ENCODE measurements at places on chromosomes 1 and 21.

GRCh38 chr1:151011154-151011850, 3.1 kb downstream of the PRUNE1 start:
- H3K27ac ChIP-seq, result no peak overlapping the region
- H3K4me1 ChIP-seq, result peaks cover 18% of the 10 kb centered on the region
- peaks cover 17% of the 10 kb centered on the region for H3K36me3 ChIP-seq
- no peaks in the 10 kb centered on the region for H3K27me3 ChIP-seq
- no peak for ATAC-seq

DNA sequence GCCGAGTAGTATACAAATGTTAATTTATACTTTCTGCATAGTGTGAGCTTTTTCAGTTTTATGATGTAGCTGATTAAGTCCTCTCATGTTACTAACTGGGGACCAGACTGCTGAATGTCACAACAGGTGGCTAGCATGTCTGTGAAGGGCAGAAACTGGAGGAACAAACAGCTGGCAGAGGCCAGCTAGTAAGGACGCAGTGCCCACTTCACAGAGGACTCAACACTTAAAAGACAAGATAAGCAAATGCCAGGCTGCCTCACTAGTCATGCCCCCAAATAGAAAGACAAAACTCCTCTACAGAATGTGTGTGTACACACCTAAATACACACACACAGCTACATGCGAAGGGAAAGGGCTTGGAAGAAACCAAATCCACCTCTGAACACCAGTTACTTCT, 73.8 kb upstream of the ZNF678 start:
- no peak overlapping the region for H3K27ac ChIP-seq
- ATAC-seq, result no peak
- H3K27me3 ChIP-seq, result no peaks in the 10 kb centered on the region
- H3K36me3 ChIP-seq, result no peaks in the 10 kb centered on the region
- H3K4me3 ChIP-seq, result no peak overlapping the region

DNA sequence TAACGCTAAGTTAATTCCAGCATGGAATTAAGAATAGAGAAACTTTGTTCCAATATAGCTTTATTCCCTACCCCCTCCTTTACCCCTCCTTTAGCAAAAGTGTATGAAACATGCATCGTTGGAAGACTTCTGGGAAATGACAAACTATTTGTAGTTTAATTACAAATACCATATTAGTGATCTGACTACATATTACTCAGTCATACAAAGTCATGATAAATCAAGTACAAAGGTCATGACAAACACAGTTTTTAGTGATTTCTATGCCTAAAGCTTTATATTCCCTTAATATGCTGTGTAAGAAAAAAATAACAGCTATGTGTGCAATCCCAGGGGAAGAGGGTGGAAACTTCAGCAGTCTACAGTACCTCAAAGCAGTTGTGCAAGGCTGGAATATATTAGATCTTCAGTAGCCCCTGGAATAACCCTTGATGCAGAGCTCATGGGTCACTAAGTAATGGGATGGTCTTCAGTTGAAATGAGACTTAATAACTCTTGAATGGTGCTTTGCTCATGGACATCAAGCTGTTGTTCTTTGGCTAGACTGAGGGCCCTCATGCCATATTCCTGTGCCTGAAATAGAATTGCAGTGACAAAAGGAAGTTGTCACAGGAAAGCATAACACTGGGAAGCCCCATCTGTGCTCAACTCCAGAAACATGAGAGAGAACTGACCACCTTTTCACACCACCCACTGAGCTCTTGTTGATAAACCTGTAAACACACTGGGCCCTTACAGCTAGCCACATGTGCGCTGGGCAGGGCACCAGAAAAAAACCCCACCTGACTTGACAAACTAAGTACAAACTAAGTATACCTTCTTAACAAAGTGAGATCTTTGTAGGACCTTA, 25.3 kb downstream of the ZMYND12 start:
- no peaks in the 10 kb centered on the region for H3K4me1 ChIP-seq
- no peaks in the 10 kb centered on the region for H3K36me3 ChIP-seq
- ATAC-seq, result no peak
- no peak overlapping the region for H3K27ac ChIP-seq
- no peak overlapping the region for H3K4me3 ChIP-seq

DNA sequence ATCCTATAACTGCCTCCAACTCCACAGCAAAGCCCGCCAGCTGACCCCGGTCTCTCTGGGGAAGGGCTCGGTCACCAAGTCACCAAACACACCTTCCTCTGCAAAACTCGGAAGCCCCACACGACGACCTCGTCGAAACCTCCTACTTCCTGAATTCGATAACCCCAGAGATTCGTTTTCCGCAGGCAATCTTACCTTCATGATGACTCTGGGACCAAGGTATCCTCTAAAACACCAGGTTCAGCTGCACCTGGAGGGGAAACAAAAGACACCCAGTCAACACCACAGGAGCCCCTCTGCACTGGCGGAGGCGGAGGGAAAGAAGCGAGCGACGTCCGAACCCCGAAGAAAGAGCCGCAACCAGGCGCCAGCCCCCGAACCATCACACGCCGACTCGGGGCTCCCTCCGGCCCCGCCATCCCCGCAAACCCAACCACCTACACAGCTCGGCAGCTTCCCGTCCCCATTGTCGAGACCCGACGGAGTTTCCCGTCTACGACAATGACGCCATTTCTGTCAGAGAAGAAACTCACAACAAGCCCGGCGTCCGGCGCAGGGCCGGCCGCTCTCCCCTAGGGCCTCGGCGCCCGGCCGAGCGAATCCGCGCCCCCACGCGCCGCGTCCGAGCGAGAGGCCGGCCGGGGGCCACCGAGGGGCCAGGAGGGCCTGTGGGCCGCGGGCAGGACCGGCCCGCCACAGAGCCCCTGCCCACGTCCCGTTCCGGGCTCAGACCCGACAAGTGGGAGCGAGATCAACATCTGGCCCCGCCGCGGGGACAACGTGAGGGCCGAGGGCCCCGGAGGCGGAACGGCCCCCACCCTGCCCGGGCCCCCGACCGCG, 1.0 kb downstream of the ARID4B start:
- peaks cover 17% of the 10 kb centered on the region for H3K4me1 ChIP-seq
- H3K27ac ChIP-seq, result peak overlapping the region; percentile 98
- no peaks in the 10 kb centered on the region for H3K27me3 ChIP-seq
- H3K4me3 ChIP-seq, result no peak overlapping the region

GRCh38 chr1:186682736-186683135, 2.5 kb upstream of the PTGS2 start:
- H3K4me1 ChIP-seq, result peaks cover 4% of the 10 kb centered on the region
- H3K27me3 ChIP-seq, result peaks cover 55% of the 10 kb centered on the region
- H3K27ac ChIP-seq, result no peak overlapping the region
- no peak overlapping the region for H3K4me3 ChIP-seq
- no peak for ATAC-seq

DNA sequence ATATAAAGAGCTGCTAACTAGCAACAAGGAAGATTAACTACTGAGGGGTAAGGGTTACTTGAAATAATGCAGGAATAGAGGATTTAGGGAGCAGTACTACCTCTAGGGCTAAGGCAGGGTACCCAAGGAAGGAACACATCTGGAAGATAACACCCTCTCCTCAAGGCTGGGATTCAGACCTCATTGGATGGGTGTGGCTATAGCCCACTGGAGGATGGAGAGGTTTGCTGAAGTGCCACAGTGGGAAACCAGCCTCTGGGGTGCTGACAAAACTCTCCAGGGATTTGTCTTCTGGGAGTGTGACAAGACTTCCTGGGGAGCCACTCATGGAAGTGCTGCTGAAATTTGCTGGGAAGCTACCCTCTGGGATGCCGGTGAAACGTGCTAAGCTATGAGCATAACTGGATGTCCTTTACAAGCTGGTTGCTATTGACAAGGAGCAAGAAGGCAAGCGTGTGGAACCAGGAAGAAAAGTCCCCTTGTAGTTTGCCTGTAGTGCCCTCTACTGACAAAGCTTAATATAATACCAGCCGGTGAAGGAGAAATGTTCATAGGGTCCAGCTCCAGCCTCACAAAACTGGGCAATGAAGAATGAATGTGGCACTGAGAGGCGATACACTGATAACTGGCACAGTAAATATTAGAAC, 122.8 kb upstream of the USP24 start:
- H3K4me1 ChIP-seq, result peaks cover 8% of the 10 kb centered on the region
- H3K4me3 ChIP-seq, result no peak overlapping the region
- peak; percentile 59 for ATAC-seq
- no peaks in the 10 kb centered on the region for H3K27me3 ChIP-seq
- H3K27ac ChIP-seq, result peak overlapping the region; percentile 28

GRCh38 chr1:195195423-195196057, 1412.7 kb downstream of the KCNT2 start:
- H3K4me1 ChIP-seq, result peaks cover 18% of the 10 kb centered on the region
- peak overlapping the region; percentile 65 for H3K27ac ChIP-seq
- peak overlapping the region; percentile 52 for H3K4me3 ChIP-seq
- ATAC-seq, result peak; percentile 94

DNA sequence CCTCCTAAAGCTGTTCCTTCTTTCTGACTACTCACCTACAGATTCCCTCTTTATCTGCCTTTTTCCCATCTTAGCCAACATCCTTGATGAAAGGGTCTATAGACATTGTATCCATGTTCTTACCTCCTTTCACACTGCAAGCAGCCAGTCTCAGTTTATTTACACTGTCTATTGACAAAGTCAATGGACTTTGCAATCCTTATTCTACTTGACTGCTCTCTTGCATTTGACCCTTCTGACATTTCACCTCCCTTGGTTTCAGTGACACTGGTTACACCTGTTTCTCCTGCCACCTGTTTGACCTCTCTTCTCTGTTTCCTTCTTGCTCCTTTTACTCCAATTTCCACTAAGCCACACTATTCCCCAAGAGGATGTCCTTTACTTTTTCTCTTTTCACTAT, 224.0 kb upstream of the SNX7 start:
- no peak for ATAC-seq
- no peaks in the 10 kb centered on the region for H3K4me1 ChIP-seq
- peaks cover 10% of the 10 kb centered on the region for H3K27me3 ChIP-seq

GRCh38 chr1:10968411-10968826, 44.0 kb upstream of the TARDBP start:
- ATAC-seq, result no peak
- H3K27ac ChIP-seq, result no peak overlapping the region
- no peak overlapping the region for H3K4me3 ChIP-seq
- no peaks in the 10 kb centered on the region for H3K36me3 ChIP-seq
- H3K27me3 ChIP-seq, result peaks cover 23% of the 10 kb centered on the region

GRCh38 chr1:230543085-230543484, 99.2 kb upstream of the COG2 start:
- no peaks in the 10 kb centered on the region for H3K4me1 ChIP-seq
- H3K27ac ChIP-seq, result no peak overlapping the region
- H3K36me3 ChIP-seq, result no peaks in the 10 kb centered on the region
- no peak overlapping the region for H3K4me3 ChIP-seq
- no peak for ATAC-seq

- peaks cover 7% of the 10 kb centered on the region for H3K4me1 ChIP-seq
- H3K36me3 ChIP-seq, result no peaks in the 10 kb centered on the region
- H3K27me3 ChIP-seq, result no peaks in the 10 kb centered on the region
- no peak for ATAC-seq
- H3K4me3 ChIP-seq, result no peak overlapping the region
These were observed 23.3 kb upstream of the CD55 start for GRCh38 chr1:207298186-207298585.

- H3K27me3 ChIP-seq, result no peaks in the 10 kb centered on the region
- H3K36me3 ChIP-seq, result no peaks in the 10 kb centered on the region
- peaks cover 37% of the 10 kb centered on the region for H3K4me1 ChIP-seq
These were observed 53.8 kb downstream of the IER5 start for GRCh38 chr1:181142096-181142958.

DNA sequence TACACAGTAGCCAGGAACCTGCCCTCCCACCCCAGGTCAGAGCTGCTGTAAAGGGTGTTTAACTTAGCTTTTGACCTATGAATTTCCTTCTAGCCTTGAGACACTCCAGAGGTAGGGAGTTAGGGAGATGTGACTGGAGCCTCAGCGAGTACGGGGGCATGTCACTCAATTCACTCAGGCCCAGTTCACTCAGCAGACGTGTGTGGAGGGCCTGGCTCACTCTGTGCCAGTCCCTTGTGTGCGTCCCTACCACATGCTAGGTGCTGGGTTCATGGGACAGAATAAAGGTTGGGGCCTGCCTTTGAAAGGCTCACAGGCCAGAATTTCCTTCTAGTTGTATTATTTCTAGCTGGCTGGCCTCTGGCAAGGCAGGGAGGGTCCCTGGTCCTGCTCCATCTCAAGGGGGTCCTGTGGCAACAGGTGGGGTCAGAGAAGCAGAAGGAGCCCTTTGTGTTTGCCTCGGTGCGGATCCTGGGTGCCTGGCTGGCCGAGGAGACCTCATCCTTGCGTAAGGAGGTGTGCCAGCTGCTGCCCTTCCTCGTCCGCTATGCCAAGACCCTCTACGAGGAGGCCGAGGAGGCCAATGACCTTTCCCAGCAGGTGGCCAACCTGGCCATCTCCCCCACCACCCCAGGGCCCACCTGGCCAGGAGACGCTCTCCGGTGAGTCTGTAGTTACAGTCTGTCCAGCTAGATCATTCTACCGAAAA, 4.5 kb downstream of the NCDN start:
- peak overlapping the region; percentile 43 for H3K4me3 ChIP-seq
- no peaks in the 10 kb centered on the region for H3K27me3 ChIP-seq
- peak overlapping the region; percentile 50 for H3K27ac ChIP-seq
- peaks cover 30% of the 10 kb centered on the region for H3K4me1 ChIP-seq

DNA sequence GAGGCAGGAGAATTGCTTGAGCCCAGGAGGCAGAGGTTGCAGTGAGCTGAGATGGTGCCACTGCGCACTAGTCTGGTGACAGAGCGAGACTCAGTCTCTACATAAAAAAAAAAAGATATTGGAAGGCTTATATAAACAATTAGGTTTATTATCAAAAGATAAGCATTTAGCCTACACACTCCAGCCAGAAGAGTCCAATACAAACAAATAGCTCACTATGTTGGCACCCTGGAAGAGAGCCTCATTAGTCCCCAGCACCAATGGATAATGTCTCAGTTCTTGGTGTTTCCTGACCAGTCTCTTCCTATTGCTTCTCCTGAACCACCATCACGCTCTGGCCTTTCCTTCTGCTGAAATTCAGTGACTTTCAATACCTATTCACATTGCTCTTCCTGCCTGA, 48.6 kb upstream of the ATP1A1 start:
- no peaks in the 10 kb centered on the region for H3K27me3 ChIP-seq
- peaks cover 47% of the 10 kb centered on the region for H3K4me1 ChIP-seq
- peak overlapping the region; percentile 70 for H3K4me3 ChIP-seq
- ATAC-seq, result no peak
- peak overlapping the region; percentile 93 for H3K27ac ChIP-seq

- no peak overlapping the region for H3K4me3 ChIP-seq
- H3K27me3 ChIP-seq, result peaks cover 16% of the 10 kb centered on the region
- ATAC-seq, result no peak
- H3K4me1 ChIP-seq, result peaks cover 3% of the 10 kb centered on the region
These were observed 76.2 kb upstream of the PGBD5 start for GRCh38 chr1:230502306-230502705.

GRCh38 chr1:204314171-204314892, 45.4 kb downstream of the PLEKHA6 start:
- H3K27ac ChIP-seq, result no peak overlapping the region
- no peaks in the 10 kb centered on the region for H3K36me3 ChIP-seq
- H3K4me3 ChIP-seq, result no peak overlapping the region
- H3K27me3 ChIP-seq, result peaks cover 8% of the 10 kb centered on the region
- no peaks in the 10 kb centered on the region for H3K4me1 ChIP-seq

- peaks cover 4% of the 10 kb centered on the region for H3K4me1 ChIP-seq
- H3K36me3 ChIP-seq, result no peaks in the 10 kb centered on the region
- no peak for ATAC-seq
- no peak overlapping the region for H3K27ac ChIP-seq
- peaks cover 20% of the 10 kb centered on the region for H3K27me3 ChIP-seq
These were observed 87.3 kb upstream of the IFFO2 start for GRCh38 chr1:19043579-19044443.

Measured in activated T-helper 17 cell treated with anti-CD3 and anti-CD28 coated beads, Interleukin-2, amount 50 U/mL, for 72 hours (primary cell).